ENCODE measurements at places on chromosomes 2 and 18.

GRCh38 chr2:181376999-181377398 lies 80.2 kb upstream of the ITGA4 start:
- no peak for DNase-seq

GRCh38 chr18:47283476-47283875 lies 32.0 kb upstream of the SKOR2 start:
- DNase-seq, result peak; percentile 41

DNA sequence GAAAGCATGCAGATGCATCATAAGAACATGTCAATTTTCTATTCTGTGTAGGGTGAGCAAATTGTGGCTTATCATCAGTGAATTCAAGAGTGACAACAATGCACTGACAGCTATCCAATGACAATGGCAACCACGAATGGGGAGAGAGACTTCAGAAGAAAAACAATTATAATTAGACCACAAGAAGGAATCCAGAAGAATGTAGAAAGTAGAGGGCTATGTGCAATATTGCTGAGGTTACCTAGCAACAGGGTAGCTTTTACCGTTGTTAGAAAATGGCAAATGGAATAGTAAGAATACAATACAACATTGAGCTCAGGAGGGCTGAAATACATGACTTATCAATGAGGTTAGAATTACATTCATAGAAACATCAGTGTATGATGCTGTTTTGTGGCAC lies 71.1 kb upstream of the SESTD1 start:
- DNase-seq, result no peak

DNA sequence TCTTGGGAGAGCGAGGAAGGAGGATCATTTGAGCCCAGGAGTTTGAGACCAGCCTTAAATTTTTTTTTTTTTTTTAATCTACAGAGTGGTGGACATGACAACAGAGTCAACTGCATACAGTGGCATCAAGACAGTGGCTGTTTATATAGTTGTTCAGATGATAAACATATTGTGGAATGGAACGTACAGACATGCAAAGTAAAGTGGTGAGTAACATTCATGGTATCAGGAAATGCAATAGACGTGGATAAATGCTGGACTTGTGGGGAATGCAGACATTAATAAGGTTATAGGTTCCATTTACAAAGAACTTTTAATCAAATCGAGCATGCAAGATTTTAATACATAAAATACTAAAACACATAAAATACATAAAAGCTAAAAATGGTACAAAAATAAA lies 11.9 kb downstream of the WDR43 start:
- DNase-seq, result no peak

All from SK-N-SH (cell line).